ENCODE measurements at places on chromosomes 3 and 15.

DNA sequence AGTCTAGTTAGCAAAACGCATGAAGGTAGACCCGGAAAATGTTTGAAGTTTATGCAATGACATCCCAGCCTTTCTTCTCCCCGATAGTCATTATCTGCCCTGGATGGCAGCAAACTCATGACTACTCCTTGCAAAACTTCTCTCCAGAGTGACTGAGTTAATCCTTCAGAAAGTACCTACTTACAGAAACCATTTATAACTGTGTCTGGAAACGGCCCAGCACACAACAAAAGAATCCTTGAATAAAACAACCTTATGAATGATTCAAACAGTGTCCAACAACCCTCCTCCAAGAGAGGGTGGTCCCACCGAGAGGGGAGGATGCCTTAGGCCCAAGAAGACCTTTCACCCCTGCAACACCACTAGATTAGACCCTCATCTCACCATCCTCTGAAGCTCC is 14.2 kb downstream of the ST8SIA2 start:
- no peak for DNase-seq

- DNase-seq: no peak
These were observed 5.2 kb upstream of the SLC28A1 start for GRCh38 chr15:84879088-84879780.

- DNase-seq: no peak
These were observed 24.4 kb upstream of the CYP11A1 start for GRCh38 chr15:74391582-74392450.

DNA sequence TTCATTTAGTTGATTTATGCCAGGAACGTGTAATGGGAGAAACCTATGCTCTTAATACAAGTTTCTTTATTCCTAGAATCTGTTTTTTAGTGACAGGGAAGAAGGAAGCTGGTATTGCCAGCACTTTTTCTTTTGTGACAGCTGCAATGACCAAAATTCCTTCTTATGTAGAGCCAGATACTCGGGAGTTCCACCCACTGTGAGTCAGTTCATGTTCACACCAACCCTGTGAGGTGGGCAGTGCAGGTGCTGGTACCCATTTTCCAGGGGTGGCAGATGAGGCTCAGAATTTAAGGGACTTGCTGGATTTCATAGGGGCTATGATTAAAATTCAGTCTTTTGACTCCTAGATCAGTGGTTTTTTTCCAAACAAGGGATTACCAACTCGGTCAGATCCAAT is 34.7 kb downstream of the OXNAD1 start:
- DNase-seq: no peak

- DNase-seq: no peak
These were observed 79.8 kb upstream of the MDFIC2 start for GRCh38 chr3:70392227-70392626.

- DNase-seq: no peak
These were observed 42.1 kb downstream of the PRTG start for GRCh38 chr15:55700876-55701275.

DNA sequence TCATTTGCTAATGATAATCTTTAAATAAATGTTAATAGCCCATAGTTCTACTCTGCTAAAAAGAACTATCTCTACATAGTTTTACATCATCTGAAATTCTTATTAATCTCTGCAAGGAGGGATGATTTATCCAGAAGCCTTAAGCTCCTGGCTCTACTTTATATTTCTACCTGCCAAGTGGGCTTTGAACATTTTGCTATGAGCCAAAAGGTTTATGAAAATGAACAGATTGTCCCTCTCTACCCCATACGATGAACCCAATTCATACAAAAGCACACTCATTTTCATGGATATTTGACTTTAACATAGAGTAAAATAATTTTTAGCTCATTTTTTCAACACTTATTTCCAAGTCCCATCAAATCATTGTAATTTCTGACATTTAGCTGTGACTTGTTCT is 611.0 kb downstream of the NSUN3 start:
- DNase-seq: no peak

GRCh38 chr3:16173283-16174025 is 1.0 kb upstream of the GALNT15 start:
- no peak for DNase-seq

DNA sequence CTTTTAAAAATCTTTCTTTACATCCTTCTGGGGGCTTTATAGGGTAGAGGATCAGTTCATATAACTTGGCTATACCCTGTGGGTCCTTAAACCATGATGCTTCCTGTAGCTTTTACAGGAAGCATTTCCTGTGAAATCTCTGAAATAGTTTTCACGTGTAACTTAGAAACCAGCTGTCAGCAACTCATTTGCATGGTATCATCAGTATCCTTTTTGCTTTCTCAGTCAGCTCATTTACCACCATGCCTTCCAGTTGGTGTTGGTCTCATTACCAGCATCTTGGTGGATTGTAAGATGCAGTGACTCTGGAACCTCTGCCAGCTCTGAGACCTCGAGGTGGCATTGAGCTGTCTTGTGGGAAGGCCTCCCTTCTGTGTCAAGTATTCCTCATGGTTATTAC is 96.7 kb upstream of the MYZAP start:
- DNase-seq: no peak

DNA sequence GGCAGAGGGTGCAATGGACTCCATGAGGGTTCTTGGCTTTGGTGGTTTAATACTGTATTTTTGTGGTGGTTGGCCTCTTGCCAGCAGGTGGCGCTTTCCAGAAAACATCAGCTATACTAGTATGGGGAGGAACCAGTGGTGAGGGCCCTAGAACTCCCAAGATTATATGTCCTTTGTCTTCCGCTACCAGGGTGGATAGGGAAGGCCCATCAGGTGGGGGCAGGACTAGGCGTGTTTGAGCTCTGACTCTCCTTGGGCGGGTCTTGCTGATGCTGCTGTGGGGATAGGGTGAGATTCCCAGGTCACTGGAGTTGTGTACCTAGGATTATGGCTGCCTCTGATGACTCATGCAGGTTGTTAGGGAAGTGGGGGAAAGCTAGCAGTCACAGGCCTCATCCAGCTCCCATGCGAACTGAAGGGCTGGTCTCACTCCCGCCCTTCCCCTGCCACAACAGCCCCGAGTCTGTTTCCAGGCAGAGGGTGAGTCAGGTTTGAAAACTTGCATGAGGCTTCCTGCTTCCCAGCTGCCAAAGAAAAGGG is 357.7 kb downstream of the OTOL1 start:
- DNase-seq: no peak

DNA sequence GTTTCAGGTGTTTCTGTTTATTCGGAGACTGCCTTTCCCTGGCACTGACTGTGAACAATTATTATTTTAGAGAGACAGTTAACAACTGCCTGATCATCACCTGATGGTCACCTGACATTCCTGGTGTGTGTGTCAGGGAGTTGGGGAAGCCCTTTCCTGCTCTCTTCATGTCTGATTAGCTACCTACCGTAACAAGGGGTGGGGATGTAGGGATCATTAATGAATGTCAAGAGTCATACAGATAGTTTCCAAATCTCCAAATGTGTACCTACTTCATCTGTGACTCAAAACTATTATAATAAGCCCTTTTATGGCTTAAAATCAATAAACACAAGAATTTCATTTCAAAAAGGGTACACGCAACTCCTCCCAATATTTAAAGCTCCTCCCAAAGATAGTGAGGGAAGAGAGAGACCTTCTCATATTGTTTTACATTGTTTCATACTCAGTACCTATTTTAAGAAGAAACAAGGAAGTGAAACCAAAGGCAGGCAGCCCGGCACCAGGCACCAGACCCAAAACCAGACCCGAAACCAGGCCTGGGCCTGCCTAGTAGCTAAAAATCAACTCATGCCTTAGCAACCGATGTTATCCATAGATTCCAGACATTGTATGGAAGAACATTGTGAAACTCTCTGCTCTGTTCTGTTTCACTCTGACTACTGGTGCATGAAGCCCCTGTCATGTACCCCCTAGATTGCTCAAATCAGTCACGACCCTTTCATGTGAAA is 844.9 kb upstream of the ALCAM start:
- no peak for DNase-seq

- no peak for DNase-seq
These were observed 166.9 kb downstream of the SUCNR1 start for GRCh38 chr3:152040319-152040718.

GRCh38 chr3:150349314-150350097 is 58.6 kb upstream of the TSC22D2 start:
- DNase-seq: no peak

- no peak for DNase-seq
These were observed 293.8 kb downstream of the IGSF11 start for GRCh38 chr3:118740722-118741290.

- no peak for DNase-seq
These were observed 97.6 kb downstream of the SNRPN start for GRCh38 chr15:25052191-25052999.

- DNase-seq: no peak
These were observed 33.9 kb downstream of the MYO5C start for GRCh38 chr15:52261498-52262242.

DNA sequence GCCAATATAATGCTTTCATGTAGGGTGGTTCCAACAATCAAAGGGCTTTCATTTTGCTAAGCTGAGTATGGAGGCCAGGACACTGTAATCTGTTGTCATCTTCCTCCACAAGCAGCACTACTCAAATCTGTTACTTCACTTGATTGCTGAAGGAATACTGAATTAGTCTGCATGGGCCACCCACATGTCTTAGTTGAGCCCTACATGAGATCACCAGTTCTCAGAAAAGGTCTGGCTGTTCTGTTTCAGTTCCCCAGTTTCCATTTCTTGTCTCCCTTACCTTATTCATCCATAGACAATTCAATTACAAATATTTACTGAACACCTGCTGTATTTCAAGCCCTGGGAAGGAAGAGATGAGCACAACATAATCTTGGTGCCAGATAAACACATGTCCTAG is 119.2 kb downstream of the FHIT start:
- DNase-seq: no peak

DNA sequence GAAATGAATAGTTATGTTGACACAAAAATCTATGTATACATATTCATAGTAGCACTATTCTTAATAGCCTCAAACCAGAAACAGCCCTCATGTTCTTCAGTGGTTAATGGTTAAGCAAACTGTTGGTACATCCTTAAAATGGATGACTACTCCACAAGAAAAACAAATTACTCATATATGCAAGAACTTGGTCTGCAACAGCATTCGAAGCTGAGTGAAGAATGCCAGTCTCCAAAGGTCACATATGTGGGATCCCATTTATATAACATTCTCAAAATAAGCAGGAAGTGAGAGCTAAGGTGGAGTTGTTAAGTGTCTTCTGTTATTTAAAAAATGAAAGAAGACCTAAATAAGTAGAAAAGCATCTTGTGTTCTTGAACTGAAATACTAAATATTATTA is 365.7 kb downstream of the GABRG3 start:
- no peak for DNase-seq

DNA sequence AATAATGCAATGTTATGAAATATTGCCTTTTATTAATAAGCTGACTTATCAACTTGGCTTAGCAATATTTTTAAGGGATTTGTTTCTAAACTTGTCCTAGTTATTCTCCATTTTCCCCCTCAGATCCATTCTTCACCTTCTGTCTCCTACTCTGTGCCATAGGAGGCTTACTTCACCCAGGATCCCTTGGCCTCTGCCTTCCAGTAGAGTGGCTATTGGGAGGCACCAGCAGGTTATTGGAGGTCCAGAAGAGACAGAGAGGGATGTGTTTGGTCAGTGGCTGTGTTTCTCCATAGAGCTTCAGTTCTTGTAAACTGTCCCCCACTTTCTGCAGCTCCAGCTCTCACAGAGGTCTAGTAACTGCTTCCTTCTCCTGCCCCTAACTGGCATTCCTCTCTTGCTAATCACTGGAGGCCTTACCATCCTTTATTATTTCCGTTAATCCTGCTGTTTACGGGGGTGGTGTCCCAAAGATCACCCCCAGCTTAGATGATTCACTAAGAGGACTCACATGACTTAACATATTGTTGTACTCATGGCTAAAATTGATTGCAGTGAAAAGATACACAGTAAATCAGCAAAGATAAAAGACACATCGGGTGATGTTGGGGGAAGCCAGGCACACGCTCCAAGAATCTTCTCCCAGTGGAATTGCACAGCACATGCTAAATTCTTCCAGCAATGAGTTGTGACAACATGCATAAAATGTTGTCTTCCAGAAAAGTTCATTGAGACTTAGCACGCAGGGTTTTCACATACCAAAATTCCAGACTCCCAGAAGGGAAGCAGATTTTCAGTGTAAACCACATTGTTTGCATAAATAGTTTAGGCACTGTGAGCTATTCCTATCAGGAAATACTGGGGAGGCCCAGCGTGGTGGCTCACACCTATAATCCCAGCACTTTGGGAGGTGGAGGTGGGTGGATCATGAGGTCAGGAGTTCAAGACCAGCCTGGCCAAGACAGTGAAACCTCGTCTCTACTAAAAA is 67.5 kb downstream of the RPL22L1 start:
- DNase-seq: no peak

- DNase-seq: no peak
These were observed 227.2 kb upstream of the ROBO2 start for GRCh38 chr3:76812649-76813242.

DNA sequence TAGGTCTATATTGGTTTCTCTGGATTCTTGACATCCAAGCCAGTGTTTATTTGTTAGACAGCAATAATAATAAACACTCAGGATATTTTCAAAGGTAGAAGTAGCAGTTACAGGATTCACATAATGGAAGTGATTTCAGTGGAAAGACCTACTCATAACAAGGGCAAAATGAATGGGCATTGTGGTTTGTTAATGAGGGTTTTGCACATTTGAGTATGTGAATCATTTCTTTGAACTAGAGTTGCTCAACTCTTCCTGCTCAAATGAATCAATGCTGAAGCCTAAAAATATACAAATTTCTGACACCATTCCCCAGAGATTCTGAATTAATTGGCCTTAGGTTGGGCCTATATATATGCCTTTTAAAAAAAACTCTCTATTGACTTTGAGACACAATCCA is 4.1 kb upstream of the COL6A5 start:
- no peak for DNase-seq

- DNase-seq: no peak
These were observed 235.6 kb downstream of the CLSTN2 start for GRCh38 chr3:140170612-140171011.

GRCh38 chr15:40421246-40422157 is 15.9 kb downstream of the IVD start:
- no peak for DNase-seq

GRCh38 chr15:79901958-79902357 is 5.1 kb upstream of the MTHFS start:
- no peak for DNase-seq

DNA sequence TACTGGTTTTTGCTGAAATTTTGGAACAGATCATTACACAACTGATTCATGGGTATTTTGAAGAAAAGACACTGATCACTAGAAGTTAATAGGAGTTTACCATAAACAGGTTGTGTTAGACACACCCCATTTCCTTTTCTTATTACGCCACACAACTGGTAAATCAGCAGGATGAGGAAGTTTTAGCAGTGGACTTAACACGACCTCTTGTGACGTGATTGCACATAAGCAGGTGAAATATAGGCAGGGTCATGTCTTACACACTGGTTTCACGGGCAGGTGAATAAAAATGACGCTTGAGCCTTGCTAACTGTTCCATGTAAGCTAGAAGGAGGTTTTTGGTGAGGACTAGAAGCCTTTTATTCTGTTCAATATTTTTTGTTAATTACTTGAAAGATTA is 27.1 kb upstream of the TPRG1 start:
- no peak for DNase-seq

All from esophagus squamous epithelium (tissue), 5 donors.